ENCODE measurements at places on chromosomes 12 and 14.
A peak's percentile ranks its signal among the peaks of the same experiment; 100 is the strongest.

DNA sequence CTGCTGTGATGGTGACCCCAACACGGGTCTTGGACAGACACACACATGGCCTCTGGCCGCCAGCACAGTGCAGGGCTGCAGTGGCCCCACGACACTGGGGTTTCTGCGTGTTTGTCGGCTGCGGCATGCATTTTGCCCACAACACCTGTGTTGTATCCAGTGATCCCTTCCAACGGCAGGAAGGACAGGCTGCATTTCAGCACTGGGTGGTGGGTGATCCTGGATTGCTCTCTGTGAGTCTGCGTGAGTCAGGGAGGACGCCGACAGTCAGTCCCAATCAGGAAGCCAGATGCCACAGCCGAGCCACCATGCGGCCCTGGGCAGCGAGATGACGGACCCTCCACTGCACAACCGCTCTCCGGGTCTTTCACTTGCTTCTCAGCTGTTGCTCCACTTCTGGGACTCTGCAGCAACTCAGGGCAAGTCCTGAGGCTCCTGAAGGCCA is 20.6 kb downstream of the LRTM2 start:
- no peak for DNase-seq

- no peak for DNase-seq
Measured at GRCh38 chr14:31945074-31945613, 132.0 kb upstream of the ARHGAP5 start.

- no peak for DNase-seq
Measured at GRCh38 chr12:28161697-28162096, 28.6 kb upstream of the CCDC91 start.

DNA sequence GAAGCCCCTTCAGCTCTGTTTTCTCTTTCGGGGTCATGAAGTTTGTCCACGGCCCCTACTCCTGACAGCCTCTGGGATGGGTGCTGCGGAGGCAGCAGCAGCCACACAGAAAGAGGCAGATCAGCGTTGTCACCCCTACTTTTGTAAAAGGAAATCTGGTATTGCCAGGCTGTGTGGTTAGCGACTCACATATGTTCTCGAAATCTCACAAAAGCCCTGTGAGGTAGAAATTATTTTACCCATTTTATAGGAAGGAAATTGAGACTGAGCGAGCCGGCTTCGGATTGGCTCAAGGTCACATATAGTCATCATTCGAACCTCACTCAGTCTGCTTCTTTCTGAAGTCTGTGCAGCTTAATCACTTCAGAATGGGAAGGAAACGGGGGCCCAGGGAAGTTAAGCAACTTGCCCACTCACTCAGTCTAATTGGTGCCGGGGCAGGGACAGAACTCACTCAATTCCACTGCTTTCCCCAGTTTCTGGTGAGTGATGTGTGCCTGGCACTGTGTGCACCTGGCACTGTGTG is 1.1 kb upstream of the CKAP4 start:
- no peak for DNase-seq

DNA sequence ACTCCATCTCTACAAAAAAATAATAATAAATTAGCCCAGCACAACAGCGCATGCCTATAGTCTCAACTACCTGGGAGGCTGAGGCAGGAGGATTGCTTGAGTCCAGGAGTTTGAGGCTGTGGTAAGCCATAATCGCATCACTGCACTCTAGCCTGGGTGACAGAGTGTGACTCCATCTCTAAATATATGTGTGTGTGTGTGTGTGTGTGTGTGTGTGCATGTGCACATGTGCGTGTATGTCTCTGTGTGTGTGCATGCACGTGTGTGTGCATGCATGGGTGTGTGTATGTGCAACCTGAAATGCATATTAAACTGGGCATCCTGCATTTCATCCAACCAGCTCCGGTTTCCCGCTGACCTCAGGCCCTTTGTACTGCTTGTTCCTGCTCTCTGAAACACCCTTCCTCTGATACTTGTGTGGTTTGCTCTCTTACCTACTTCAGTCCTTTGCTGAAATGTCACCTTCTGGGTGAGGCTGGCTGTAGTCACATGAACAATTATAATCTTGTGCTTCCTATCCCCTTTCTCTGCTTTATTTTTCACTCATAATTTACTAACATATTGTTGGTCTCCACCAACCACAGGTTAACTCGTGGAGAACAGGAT is 46.9 kb downstream of the PHLDA1 start:
- no peak for DNase-seq

DNA sequence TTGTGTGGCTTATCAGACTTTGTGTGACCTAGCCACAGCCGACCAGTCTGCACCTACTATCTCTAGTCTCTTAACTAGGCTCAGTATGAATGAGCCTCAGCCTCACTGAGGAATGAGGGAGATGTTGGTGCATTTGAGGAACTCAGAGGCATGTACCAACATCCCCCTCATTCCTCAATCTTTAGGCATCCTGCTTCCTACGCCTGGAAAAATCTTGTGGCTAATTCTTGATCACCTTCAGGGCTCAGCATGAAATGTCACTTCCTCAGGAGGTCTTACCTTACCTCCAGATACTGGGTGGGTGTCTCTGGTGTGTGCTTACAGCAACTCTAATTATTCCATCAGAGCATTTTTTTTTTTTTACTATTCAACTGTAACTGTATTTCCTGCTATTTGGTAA is 148.8 kb upstream of the TMCC3 start:
- no peak for DNase-seq

GRCh38 chr14:70036665-70037064 is 152.1 kb downstream of the SLC8A3 start:
- DNase-seq = no peak

DNA sequence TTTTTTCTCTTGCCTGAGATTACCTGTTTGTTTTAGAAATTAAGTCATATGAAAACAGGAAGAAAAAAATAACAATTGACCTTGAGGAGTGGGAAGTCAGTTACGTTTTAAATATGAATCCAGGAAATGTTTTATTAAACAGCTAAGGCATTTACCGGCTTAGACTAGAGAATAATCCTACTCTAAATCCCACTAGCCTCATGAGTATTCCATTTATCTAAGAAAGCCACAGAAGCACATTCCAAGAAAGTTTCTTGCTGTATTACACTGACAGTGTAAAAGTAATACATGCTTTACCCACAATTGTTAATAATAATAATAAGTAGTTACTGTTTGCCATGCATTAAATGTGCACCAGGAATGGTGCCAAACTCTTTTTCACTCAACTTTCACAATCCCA is 90.9 kb downstream of the BMP4 start:
- no peak for DNase-seq

DNA sequence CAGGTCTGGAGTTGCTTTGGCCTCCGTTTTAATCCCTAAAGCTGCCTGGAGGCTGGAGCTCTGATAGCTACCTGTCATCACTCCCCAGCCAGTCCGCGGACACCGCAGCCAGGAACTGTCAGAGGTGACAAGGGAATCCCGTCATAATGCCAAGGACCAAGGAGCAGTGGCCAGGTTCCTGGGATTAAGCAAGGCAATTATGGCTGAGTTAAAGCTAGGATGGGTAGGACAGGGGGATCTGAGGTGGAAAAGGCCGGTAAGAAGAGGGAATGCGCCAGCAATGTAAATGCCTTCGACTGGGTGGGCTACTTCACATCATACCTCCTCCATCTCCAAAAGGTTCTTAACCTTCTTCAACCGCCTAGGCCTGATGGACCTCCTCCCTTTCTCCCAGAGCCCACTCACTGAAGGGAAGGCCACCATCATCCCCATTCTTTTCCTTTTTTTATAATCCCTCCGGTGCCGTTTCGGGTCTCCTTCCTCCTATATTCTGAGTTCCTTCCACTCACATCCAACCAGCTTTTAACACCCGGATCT is 1.9 kb downstream of the PPP1R3E start:
- peak; percentile 61 for DNase-seq

DNA sequence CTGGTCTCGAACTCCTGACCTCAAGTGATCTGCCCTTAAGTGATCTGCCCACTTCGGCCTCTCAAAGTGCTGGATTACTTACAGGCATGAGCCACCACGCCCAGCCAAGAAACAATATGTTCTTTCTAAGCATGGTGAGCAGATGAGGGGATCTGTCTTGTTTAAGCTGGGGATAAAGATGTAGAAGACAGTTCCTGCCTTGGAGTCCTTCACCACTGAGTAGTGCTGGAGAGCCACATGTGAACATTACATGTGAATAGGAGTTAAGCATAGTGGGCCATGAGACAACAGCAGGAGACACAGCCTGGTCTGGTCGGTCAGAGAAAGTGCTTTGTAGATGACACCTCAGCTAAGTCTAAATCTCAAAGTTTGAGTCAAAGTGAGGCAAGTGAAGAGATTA is 26.0 kb downstream of the TMBIM6 start:
- DNase-seq = no peak

DNA sequence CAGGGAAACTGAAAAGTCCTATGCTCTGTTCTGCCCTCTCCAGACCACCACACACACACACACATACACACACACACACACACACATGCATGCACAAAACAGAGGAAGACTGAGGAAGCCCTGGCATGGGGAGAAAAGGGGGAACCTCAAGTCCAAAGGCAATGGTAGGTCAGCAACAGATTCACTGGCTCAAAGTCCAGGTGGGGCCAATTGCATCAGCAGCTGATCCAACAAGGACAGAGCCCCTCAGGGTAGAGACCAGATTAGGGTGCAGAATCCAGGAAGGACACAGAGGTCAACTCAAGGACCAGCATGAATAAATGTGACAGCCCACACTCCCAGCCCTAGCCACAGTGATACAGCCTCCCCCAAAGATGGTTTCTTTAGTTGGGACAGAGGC is 425.0 kb upstream of the SOX5 start:
- DNase-seq = no peak

- DNase-seq = no peak
Measured at GRCh38 chr12:116556964-116557698, 2.0 kb upstream of the MAP1LC3B2 start.

GRCh38 chr14:57943541-57943940 is 77.6 kb upstream of the SLC35F4 start:
- no peak for DNase-seq

GRCh38 chr12:3604748-3605586 is 114.0 kb downstream of the PRMT8 start:
- peak; percentile 68 for DNase-seq

- DNase-seq = no peak
Measured at GRCh38 chr14:58414845-58415244, 12.5 kb downstream of the TIMM9 start.

DNA sequence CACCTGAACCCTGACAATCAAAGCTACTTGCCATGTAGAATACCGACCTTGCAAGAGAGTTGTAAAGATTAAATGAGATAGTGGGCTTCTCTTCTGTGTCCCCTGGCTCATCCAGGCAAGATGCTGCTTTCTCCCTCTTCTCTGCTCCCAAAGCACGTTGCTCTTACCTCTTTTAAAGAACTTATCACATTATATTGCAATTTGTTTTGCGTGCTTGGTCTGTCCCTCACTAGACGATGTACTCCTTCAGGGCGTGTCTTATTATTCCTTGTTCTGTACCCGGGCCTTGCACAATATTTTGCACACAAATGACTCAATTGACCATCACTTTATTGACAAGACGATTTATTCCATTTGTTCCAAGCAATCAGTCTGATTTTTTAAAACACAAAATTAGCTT is 3.3 kb downstream of the DCN start:
- DNase-seq = no peak

- peak; percentile 44 for DNase-seq
Measured at GRCh38 chr12:51869496-51869865, 18.4 kb upstream of the ANKRD33 start.

DNA sequence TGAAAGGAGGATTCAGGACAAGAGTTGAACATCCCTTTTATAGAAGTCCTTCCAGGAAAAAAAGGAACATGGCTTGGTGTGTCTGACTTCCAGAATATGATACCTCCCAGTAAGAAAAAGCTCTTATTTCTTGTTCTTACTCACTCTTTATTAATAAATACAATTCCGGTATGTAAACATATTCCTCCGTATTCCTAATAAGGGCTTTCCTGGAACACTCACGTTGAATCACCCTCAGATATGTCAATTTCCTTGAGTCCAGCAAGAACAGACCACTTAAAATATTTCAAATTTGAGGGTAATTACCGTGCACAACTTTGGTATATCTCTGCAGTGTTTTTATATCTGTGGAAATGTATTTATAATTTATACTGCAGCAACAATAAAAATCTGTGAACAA is 385.6 kb downstream of the SYT1 start:
- DNase-seq = no peak

- no peak for DNase-seq
Measured at GRCh38 chr12:80700327-80700726, 7.1 kb upstream of the MYF6 start.

- peak; percentile 80 for DNase-seq
Measured at GRCh38 chr14:92473261-92473968, 40.2 kb upstream of the RIN3 start.

- DNase-seq = peak; percentile 31
Measured at GRCh38 chr12:121713257-121713777, 765 bp downstream of the TMEM120B start.

DNA sequence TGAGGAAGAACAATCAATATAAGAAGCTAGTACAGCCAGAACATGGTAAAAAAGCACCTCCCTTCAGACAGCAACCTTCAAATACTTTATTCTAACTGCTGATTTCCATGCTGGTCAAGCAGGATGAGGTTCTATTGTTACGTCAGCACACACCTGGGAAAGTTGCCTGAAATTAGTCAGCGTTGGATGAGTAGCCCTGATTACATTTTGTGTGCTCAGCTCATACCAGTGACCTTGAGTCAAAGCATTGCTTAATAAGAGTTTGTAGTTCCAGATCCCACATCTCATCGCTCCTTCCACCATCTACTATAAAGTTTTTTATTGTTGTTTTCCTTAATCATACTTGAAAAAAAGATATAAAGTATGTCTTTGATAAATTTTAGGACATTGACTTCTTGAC is 361.5 kb downstream of the EGLN3 start:
- DNase-seq = no peak

DNA sequence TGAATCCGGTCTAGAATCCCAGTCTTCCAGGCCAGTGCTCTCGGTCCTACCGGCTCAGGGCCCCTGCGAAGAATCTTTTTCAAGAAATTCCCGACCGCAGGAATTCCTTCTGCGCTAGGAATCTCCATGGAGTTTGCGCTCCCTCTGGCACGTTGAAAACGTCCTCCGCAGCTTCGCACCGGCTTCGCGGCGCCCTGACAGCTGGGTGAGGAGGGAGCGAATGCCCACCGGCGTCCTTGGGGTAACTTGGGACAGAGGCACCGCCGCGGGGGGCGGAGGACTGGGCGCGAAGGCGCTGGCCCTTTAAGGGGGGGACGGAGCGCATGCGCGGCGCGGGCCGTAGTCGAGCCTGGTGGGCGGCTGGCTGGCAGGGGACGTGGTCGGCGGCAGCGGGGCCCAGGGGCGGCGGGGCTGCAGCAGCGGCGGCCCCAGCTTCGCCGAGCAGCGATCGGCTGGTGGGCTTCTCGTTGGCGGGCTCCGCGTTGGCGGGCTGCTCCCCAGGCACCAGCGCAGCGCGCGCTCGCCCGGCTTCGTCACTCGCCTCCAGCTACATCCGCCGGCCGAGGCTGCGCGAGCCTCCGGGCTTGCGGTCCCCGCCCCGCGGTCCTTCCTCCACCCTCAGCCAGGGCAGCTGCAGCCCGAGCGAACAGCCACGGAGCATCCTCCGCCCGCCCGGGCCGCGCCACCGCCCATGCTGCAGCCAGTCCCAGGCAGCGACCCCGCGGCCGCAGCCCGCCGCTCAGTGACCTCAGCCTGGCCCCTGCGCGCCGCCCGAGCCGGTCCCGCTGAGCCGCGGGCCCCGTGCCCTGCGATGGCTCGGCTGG is at the start of gene VASH1:
Gene VASH1, plus strand, starts transcription at position 333 of the 824 bp plus-strand sequence. CDS start 1,354 bp downstream, outside the sequence.
- DNase-seq = peak; percentile 79

- DNase-seq = no peak
Measured at GRCh38 chr14:22405201-22405600, 183.8 kb downstream of the DAD1 start.

Measured in psoas muscle (tissue), 8 donors.